ENCODE measurements at places on chromosomes 12 and 14.

DNA sequence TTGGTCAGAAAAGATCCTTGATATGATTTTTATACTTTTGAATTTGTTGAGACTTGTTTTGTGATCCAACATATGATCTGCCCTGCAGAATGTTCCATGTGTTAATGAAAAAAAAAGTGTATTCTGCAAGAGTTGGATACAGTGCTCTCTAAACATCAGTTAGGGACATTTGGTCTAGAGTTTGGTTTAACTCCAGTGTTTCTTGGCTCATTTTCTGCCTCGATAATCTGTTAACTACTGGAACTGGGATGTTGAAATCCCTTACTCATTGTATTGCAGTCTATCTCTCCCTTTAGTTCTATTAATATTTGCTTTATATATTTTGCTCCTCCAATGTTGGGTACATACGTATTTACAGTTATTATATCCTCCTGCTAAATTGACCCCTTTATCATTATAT, 18.3 kb upstream of the TXNRD1 start:
- no peak for DNase-seq

- no peak for DNase-seq
Observed at GRCh38 chr14:76643887-76644286, 117.4 kb upstream of the VASH1 start.

GRCh38 chr14:65156568-65157366, 54.5 kb upstream of the MAX start:
- DNase-seq = no peak

DNA sequence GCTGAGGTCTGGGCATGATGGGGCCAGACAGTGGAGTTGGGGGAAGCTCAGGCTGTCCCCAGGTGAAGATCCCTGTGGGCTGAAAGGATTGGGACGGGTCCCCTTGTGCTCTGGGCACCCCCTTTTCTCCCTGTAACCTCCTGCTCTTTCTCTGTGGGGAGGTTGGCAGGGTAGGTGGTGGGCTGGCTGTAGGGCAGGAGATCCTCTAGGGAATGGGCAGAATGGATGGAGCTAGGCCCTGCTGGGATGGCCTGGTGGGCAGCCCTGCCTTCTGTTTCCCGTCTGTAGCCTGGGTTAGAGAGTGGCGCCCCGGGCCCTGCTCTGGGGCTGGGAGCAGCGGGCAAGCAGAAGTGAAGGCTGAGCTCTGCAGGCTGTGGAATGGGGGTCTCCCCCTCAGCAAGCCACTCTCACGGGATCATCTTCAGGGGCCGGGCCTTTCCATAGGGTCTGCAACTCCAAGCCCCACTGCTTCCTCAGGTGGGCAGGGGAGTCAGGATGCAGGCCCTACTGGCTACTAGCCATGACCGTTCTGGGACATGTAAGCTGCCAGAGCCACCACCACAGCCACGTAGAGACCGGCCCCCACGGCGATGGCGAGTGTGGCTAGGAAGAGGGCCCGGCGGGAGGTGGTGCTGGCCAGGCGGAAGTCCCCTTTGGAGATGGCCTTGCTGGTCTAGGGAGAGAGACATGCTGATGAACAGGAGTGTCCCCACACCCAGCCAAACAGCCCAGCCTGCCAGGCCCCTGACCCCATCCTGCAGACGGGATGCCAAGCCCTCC, 18.8 kb downstream of the SYNDIG1L start:
- DNase-seq = no peak

- DNase-seq = no peak
Observed at GRCh38 chr12:98419795-98420404, 95.5 kb upstream of the TMPO start.

Measured in activated T-cell treated with anti-CD3 and anti-CD28 coated beads for 48 hours (primary cell).